Stomach (tissue), 19 donors: ENCODE measurements at places on chromosomes 7 and 10. TPM values are rescaled to one million over a fixed set of nuclear protein-coding genes. Genes with fewer than 3 reads are reported as not detected.

Gene SHOC2
- 13.2 TPM for polyA plus RNA-seq

Gene IQCE
- 10.5 TPM for polyA plus RNA-seq

Gene HTR5A
- polyA plus RNA-seq: not detected

GRCh38 chr7:75663302-75663907 lies 75.3 kb downstream of the HIP1 start:
- no peak overlapping the region for H3K4me3 ChIP-seq
- H3K27ac ChIP-seq: no peak overlapping the region
- no peak for DNase-seq
- no peaks in the 10 kb centered on the region for H3K36me3 ChIP-seq
- no peaks in the 10 kb centered on the region for H3K4me1 ChIP-seq

DNA sequence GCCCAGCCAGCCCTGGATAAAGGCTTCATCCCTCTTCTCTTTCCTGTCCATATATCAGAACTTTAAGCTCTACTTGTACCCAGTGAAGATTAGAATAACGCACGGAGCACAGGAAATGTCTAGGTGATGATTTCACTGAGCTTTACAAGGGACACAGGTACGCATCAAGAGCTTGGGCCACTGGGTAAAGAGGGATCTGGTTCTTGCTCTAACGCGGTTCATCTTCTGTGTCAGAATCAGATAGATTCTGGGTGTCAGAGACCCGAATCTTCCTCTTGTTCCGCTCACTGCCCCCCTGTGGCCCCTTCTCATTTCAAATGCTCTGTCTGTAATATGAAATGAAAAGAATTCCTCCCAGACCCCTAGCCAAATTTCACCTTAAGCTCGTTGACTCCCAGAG lies 24.7 kb downstream of the IL2RA start:
- DNase-seq: no peak
- H3K4me1 ChIP-seq: no peaks in the 10 kb centered on the region
- H3K27me3 ChIP-seq: no peaks in the 10 kb centered on the region
- H3K27ac ChIP-seq: no peak overlapping the region

DNA sequence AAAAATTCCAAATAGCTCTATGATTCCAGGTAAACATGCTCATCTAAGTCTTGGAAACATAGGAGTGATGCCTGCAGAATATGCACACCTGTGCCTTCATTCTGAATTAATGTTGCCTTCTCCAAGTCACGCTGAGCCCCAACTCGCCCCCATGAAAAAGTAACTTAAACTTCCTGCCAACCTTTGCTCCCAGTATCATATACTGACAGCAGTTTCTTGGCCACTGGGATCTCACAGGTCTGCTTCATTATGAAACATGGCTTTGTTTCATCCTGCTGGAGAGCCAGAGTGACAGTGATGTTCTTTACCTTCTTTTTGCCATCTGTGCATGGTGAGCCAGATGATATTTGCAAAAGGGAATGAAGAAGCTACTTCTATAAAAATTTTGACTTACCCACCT lies 34.9 kb downstream of the ABLIM1 start:
- no peaks in the 10 kb centered on the region for H3K27me3 ChIP-seq
- DNase-seq: no peak
- peaks cover 17% of the 10 kb centered on the region for H3K4me1 ChIP-seq
- H3K27ac ChIP-seq: peak overlapping the region; percentile 78

GRCh38 chr7:157590526-157590925 lies 253.7 kb downstream of the DNAJB6 start:
- peaks cover 5% of the 10 kb centered on the region for H3K27me3 ChIP-seq
- H3K4me3 ChIP-seq: no peak overlapping the region
- H3K36me3 ChIP-seq: peaks cover 25% of the 10 kb centered on the region
- H3K4me1 ChIP-seq: no peaks in the 10 kb centered on the region

DNA sequence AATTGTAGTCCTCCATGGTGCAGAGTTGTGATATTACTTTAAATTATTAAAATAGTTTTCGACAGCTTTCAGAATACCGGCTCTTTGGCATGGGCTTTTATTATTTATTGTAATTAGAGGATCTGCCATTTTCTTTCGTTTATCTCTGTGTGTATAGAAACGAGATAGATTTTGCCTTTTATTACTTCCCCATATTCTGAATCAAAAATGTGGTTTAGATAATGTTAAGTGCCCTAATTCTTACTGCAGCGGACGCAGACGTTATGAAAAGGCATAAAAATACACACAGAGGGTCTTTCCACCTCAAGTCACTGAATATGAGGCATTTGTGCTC lies 1.9 kb upstream of the ARID5B start:
- peaks cover 46% of the 10 kb centered on the region for H3K4me1 ChIP-seq
- no peaks in the 10 kb centered on the region for H3K36me3 ChIP-seq
- H3K27me3 ChIP-seq: no peaks in the 10 kb centered on the region
- peak overlapping the region; percentile 61 for H3K4me3 ChIP-seq
- DNase-seq: no peak
